ENCODE measurements at places on chromosomes 4 and X.

DNA sequence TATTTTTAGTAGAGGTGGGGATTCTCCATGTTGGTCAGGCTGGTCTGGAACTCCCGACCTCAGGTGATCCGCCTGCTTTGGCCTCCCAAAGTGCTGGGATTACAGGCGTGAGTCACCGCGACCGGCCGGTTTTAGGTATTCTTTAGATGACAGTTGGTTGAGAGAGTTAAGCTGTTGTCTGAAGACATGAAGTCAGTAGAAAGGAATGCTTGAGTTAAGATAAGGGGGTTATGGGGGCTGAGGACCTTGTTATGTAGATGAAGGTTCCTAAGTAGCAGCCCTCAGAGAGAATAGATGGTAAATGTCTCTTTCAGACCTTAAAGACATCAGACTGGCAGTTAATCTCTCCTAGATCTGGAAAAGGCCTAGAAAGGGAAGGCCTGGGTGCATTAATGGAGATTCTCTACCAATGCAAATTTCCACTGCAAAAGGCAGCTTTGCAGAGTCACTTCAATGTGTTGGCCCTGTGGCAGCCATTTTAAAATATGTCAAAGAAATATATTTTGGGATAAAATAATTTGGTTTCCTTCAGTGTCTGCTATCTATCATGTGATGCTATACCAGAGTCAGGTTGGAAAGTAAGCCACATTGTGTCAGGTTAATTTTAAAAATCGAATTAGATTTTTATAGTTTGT, 6.4 kb upstream of the ZNF674 start:
- no peak for DNase-seq

DNA sequence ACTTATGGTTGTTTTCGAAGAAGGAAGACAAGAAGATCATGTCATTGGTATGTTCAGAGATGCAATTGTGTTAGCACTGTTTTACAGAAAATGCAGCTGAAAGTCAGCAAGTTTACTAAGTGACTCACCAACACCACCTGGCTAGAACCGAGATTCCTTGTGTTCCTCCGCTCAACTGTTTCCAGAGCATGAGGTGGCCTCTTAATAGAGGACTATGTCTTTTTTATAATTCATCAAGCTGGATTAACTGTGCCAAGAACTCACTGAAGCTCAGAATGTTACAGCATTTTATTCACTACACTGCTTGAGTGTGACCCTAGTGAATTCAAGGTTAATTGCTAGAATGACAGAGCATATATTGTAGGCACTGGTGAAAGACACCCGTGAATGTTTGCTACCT, 1573.5 kb upstream of the TENM3 start:
- no peak for DNase-seq

DNA sequence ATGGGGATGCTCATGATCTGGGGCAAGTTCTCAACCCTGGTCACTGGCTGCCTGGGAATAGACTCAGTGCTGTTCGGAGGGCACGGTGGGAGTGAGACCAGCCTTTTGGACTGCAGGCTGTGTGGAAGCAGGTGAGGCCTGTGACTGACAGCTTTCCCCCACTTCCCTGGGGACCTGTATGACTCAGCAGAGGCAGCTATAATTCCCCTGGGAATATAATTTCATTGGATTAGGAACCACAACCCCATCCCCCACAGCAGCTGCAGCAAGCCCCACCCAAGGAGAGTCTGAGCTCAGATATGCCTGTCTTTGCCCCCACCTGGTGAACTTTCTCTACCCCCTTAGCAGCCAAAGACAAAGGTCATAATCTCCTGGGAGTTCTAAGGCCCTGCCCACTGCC, 408.6 kb downstream of the PPP3CA start:
- DNase-seq = no peak

GRCh38 chr4:59973492-59973891, 1226.6 kb upstream of the ADGRL3 start:
- DNase-seq = no peak

- DNase-seq = no peak
Measured at GRCh38 chr4:188778905-188779304, 639.7 kb downstream of the TRIML1 start.

GRCh38 chr4:39312816-39313215, 53.3 kb downstream of the RFC1 start:
- DNase-seq = no peak

GRCh38 chr4:164207460-164207859, 546.5 kb upstream of the SMIM31 start:
- DNase-seq = no peak

DNA sequence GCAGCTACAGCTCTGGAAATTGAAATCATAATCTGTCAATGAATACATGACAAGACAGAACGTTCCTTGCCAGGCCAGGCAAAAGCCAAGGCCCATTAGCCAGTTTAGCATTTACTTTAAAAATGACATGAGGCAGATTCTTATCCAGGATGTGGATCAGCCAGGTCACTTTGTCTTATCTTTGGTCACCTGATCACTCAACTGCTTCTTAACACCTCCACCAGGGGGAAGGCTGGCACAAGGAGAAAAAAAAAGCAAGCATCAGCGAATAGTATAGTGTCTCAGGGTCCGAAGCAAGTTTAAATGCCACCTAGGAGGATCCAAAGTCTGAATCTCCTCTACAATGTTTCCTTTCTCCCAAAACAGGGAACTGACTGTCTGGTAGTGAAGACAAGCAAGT, 18.8 kb downstream of the ATP1B4 start:
- peak; percentile 39 for DNase-seq

- DNase-seq = no peak
Measured at GRCh38 chr4:56227301-56227835, 159.9 kb downstream of the AASDH start.

GRCh38 chr4:147923854-147924253, 192.0 kb downstream of the ARHGAP10 start:
- no peak for DNase-seq

DNA sequence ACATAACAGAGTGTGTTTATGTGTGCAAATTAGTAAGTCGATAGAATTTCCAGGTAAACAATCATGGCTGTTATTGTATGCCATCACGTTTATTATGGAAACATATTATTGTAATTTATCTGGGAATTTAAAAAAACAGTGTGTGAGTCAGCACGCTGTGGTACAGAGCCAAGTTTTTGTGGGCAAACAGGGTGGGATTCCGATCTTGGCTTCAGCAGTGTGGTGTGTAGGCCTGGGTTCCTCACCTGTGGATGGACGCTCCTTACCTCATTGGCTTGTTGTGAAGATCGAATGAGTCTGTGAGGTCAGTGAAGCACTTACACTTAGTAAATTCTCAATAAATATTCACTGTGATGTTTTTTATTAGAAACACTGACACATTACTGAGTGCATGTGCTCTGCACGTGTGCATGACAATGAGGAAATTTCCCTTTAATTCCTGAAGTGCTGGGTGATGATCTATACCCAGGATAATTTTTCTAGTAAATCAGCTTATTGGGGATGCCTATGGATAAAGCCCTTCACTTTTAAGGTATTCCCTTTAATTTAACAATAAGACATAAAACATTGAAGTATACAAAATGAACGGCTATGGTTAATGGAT, 36.4 kb downstream of the SLIT2 start:
- no peak for DNase-seq

DNA sequence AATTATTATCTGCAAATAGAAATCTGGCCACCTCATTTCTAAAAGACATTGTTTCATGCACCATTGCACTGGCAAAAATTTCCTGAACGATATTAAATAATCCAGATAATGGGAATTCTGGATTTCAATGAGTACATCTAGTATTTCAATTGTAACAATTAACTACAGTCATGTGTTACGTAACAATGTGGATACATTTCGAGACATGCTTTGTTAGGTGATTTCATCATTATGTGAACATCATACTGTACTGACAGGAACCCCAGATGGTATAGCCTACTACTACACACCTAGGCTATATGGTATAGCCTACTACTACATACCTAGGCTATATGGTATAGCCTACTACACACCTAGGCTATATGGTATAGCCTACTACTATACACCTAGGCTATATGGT, 14.8 kb downstream of the LAMTOR3 start:
- no peak for DNase-seq

DNA sequence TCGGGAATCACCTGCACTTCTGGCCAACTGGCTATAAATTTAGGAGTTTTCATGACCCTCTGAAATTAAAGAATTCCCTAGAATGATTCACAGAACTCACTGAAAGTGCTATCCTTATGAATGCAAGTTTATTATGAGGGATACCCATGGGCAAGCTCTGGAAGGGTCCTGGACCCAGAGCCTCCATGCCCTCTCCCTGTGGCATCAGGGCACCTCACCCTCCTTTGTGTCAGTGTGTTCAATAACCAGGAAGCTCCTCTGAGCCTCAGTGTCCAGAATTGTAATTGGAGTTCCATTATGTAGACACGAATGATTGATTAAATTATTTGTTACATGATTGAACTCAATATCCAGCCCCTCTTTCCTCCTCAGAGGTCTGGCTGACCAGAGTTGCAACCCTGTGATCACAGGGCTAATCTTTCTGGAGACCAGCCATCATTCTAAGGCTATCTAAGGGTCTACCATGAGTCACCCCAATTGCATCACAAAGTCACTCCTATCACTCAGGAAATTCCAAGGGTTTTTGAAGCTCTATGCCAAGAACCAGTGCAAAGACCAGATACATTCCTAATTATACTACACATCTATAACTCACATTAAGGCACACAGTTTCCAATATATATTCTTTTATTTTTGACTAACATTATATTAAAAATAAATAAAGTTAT, 8.9 kb downstream of the ANXA3 start:
- DNase-seq = no peak

DNA sequence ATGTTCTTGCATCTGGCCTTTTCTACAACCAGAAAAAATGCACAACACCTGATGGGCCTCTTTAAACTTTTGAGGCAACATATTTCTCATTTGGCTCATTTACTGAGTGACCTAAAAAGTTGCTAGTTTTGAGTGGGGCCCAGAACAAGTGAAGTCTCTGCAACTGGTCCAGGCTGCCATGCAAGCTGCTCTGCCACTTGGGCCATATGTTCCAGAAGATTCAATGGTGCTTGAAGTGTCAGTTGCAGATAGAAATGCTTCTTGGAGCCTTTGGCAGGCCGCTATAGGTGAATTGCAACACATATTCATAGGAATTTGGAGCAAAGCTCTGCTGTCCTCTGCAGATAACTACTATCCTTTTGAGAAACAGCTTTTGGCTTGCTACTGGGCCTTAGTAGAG, 66.4 kb upstream of the RLIM start:
- DNase-seq = no peak

GRCh38 chrX:135345107-135345589, 35.9 kb downstream of the ETDC start:
- DNase-seq = no peak

DNA sequence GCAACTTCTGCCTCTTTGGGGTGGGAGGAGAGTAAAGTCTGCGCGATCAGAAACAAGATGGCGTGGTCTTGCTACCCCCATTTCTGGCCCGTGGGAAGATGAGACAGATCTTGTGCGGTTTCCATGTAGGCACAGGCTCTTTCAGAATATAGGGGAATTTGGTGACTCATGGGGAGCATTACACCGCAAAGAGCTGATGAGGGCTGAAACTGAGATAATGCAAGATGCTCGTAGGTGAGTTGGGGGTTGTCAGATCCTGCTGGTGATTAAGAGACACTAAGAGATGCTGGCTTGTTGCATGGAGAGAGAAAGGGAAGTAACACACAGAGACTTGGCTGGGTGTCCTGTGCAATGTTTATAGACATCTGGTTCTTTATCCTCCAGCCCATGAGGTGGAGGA, 1.5 kb downstream of the EVC start:
- no peak for DNase-seq

Measured in CD4-positive, alpha-beta T cell treated with Interleukin-6 for 4 hours (primary cell).